ENCODE measurements at places on chromosomes 2 and 18.

DNA sequence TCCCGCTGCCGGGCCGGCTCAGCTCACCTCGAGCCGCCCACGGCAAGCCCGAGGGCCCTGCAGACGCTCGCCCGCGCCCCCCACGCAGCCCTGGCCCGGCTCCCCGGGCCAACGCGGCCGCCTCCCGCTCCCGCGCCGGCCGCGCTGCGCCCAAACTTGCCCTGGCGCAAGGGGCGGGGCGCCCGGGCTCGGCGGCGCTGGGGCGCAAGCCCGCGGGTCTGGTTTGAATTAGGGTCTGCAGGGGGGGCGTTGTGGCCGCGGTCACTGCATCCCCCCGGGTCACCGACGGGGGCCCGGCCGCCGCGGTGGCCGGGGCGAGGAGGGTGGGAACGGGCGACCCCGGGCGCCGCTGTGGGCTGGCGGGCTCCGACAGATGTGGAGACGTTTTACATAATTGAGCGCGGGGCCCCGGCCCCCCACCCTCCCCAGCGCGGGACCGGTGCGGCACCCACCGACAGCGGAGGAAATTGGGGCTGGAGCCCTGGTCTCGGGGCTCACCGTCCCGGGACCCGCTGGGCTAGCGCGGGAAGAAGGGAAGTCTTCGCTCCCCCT lies 690 bp downstream of the SDC1 start:
- no peak for DNase-seq

- no peak for DNase-seq
These were observed 15.0 kb downstream of the RND3 start for GRCh38 chr2:150472511-150472899.

GRCh38 chr18:66999003-66999402 lies 395.1 kb upstream of the CDH19 start:
- no peak for DNase-seq

DNA sequence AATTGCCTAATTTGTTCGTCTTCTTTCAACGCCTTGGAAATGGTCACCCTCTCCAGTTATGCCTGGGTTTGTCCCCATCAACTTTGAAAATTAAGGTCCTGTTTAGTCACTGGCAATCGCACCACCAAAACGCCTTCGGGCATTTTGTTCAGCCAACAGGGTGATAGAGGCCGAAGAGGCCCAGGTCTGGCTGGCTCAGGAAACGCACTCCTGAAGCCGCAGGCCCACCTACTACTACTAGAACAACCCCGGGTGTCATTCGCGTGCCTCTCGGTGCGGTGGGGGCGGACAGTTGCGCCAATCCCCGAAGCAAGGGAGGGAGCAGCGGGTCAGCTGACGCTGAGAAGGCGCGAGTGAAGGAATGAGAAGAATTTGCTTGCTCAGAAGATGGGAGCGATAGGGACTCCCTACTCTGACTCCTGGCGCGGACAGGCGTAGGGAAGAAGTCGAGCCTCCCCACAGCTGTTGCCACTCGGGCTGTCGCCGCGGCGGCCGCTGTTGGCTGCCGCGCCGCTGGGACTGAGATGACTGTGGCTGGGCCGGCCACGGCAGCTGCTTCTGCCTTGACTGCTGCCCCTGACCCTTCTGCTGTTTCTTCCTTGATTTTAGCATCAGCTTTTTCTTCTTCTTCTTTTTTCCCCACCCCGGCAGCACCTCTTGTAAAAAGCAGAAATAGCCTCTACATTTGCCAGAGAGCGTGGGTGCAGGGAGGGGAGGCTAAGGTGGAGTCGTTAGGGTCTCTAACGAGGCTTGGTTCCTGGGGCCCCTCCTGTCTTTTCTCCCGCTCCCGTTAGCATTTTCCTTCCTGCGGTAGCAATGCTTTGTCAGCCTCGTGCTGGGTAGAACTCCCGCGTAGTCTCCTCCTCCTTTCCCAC lies 387.6 kb downstream of the FIGN start:
- peak; percentile 54 for DNase-seq

DNA sequence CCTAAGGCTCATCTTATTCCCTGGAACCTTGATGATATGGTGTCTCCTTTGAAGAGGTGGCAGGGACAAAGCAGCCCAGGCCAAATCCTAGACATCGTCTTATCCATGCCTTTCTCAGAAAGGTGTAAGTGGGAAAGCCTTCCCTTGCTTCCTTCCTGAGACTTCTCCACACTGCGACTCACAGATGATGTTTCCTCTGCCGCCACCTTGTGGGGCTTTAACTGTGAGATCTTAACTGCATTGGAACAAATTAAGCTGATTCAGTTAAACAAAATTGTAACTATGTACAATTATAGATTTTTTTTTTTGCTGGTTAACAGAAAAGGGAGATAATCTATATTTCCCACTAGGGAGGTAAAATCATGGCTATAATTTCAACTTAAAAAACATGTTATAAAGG lies 10.0 kb upstream of the GCA start:
- no peak for DNase-seq

DNA sequence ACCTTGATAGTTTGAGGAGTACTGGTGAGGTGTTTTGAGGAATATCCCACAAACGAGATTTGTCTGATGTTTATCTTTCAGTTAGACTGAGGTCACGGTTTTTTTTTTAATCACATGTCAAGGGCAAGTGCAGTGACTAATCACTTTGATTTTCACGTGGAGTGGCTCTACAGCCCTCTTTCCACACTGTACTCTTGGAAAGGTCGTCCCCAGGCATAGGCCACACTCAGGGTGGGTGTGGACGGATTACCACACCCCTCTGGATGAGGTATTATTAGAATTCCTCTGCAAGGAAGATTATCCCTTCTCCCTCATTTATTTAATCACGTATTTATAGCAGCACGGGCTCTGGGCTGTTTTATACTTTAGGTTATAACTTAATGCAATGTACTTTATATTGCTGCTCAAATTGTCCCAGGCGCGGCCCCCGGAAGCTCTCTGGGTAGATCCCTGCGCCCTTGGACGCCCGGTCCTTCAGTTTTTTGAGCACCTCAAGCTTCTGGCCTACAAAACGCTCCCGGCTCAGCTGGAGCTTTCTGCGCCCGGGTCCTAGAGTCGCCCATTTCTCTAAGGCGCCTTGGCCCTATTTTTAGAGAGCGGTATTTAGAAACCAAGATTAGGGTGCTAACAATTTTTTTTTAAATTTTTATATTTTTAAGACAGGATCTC lies 515 bp upstream of the PLEKHB2 start:
- peak; percentile 54 for DNase-seq

DNA sequence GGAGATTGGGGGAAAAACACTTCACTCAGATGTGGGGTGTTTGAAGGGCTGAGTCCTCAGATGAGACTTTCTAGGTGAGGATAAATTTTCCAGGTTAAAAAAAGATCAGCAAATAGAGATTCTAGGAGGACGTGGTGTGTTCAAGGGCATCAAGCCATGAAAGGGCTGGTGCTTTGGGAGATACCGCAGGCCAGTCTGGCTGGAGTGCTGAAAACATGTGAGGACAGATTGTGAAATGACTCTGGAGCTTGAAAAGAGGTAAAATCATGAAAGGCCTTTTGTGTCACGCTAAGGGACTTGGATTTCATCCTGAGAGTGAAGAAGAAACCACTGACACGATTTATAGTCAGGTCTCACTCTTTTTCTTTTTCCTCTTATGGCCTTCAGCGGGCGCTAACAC lies 320.5 kb downstream of the DPP10 start:
- peak; percentile 61 for DNase-seq

GRCh38 chr2:102206666-102207341 lies 20.0 kb downstream of the IL1RL2 start:
- peak; percentile 97 for DNase-seq

DNA sequence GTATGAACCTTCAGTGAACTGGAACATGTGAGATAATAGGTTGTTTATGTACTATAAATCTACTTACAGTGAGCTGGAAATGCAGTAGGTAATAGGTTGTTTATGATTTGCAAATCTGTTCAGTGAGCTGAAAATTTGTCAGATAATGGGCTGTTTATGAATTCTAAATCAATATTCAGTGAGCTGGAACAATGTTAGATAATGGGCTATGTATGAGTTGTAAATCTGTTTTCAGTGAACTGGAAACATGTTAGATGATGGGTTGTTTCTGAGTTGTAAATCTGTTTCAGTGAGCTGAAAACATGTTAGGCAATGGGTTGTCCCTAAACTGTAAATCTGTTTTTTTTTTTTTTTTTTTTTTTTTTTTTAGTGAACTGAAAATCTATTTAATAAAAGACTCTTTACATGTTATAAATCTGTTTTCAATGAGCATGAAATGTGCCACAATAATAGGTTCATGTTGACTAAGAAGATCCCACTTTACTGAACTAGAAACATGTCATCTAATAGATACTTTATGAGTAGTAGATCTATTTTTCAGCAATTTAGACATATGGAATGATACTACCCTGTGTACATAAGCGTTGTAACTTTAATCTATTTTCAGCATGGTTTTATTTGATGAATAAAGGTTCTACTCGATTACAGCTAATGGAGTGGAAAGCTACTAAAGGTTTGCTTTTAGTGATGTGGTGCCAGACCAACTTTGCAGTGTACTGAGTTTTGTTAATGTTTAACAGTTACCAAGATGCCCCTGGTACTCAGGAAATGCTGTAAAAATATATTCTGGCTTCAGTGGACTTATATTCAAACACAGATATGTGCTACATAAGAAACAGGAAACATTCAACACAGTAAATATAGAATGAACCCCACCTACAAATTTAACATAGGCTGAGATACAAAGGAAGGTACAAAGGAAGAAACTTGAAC lies 1471.8 kb downstream of the LRP1B start:
- DNase-seq = no peak

DNA sequence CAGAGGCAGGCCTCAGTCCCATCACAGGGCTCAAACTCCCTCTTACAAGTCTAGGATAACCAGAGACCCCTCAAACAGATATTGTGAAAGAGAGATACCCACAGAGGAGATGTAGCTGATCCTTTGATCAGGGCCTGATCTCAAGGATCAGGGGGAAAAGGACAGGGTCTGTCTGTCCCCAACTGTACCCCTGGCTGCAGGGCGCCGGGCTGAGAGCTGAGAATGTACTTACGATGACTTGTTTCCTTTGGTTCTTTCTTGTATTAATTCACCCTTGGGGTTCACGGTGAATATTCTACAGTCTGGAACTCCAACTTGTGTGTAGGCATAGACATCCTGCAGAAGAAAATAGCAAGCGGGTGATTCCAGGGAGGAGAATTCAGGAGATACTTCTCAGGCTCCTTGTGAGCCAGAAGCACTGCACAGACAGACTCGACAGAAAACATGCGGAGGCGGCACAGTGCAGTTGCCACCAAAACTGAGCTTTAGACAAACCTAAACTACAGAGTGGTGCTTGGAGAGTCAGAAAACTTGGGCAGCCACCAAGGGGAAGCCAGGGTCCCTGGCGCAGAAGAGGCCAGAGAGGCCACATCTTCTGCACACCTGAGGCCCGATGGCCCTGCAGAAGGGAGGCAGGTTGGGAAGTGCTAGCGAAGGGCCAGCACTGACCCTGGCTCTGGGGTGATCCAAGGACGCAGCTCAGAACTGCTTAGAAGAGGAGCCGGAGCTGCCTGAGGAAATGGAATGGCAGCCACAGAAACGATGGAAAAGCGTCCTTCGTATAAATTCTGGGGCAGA lies 73.9 kb downstream of the EMILIN2 start:
- no peak for DNase-seq

- DNase-seq = no peak
These were observed 115.8 kb downstream of the SS18 start for GRCh38 chr18:25974630-25975077.

All from left lobe of liver (tissue), 2 donors.